Adrenal gland (tissue), 19 donors: ENCODE measurements at places on chromosomes 12 and 14. TPM values are rescaled to one million over a fixed set of nuclear protein-coding genes. Genes with fewer than 3 reads are reported as not detected.
A peak's percentile ranks its signal among the peaks of the same experiment; 100 is the strongest.

SPX gene
- 0.48 TPM for polyA plus RNA-seq

LTBP2 gene
- polyA plus RNA-seq: 2.2 TPM

DNM1L gene
- polyA plus RNA-seq: 34.9 TPM

B3GNT4 gene
- polyA plus RNA-seq: 0.74 TPM

OVCH1 gene
- polyA plus RNA-seq: 0.16 TPM

EIF2S3B gene
- 0.10 TPM for polyA plus RNA-seq

KRT71 gene
- not detected for polyA plus RNA-seq

TAS2R19 gene
- polyA plus RNA-seq: 0.48 TPM

BICDL1 gene
- polyA plus RNA-seq: 3.1 TPM

GARIN6 gene
- polyA plus RNA-seq: not detected

ADAM21 gene
- polyA plus RNA-seq: 0.40 TPM

FAM90A1 gene
- polyA plus RNA-seq: 0.33 TPM

GRCh38 chr14:60723116-60723906 is 840 bp downstream of the SIX4 start:
- DNase-seq: peak; percentile 43

GRCh38 chr12:92365836-92366235 is 220.2 kb upstream of the BTG1 start:
- DNase-seq: no peak

DNA sequence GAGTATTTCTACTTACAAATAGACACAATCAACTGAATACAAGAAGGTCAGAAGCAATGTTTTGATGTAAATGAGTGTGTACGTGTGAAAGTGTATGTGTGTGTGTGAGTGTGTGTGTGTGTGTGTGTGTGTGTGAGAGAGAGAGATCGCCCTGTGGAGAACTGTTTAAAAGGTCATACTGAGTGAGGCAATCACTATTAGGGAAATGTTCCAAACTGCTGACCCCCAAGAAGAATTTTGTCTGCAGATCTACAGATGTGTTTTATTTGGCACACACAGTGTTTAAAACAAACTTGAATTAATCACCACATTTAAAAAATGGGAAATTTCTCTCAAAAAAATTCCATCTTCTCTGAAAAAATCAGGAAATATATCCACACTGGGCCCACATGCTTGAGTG is 1069.1 kb downstream of the SLC6A15 start:
- DNase-seq: no peak

- DNase-seq: no peak
These were observed 102.0 kb upstream of the FOXN3 start for GRCh38 chr14:89519040-89519439.

GRCh38 chr12:16329594-16329993 is 17.9 kb upstream of the MGST1 start:
- no peak for DNase-seq

GRCh38 chr12:126734296-126734695 is 1532.7 kb upstream of the TMEM132C start:
- DNase-seq: no peak

- no peak for DNase-seq
These were observed 345.2 kb downstream of the ZFP36L1 start for GRCh38 chr14:68447581-68448251.

DNA sequence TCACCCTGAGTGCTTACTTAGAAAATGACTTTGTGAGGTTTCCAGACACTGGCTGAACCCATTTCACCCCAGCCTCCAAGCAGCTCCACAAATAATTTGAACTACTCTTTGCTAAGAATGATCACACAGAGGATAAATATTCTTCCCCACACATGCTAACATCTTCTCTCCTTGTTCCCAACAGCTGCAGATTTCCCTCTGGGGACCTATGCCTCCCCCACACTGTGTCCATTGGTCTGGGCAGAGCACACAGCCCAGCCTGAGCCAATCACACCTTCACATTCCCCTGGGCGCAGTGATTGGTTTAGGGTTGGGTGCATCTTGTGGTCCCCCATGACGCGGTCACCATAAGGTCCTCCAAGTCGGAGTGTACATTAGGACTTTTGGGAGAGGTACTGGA is 6.9 kb downstream of the SDR9C7 start:
- DNase-seq: no peak

DNA sequence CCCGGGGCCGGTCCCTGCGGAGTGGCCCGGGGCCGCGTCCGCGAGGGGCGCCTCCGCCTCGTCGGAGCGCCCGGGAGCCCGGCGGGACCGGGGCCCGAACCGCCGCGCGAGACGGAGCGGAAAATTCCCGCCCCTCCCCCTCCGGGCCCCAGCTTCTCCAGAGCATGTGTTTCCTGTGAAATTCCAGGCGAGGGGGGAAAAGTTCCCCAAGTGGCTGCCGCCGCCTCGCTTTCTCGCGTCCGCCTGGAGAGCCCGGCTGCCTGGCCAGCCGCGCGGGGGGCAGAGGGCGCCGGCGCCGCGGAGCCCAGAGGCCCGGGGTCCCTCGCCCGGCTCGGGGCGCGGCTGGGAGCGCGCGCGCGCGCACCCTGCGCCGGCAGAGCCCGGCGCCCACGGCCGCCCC is 904 bp downstream of the CACNA1C start:
- no peak for DNase-seq

DNA sequence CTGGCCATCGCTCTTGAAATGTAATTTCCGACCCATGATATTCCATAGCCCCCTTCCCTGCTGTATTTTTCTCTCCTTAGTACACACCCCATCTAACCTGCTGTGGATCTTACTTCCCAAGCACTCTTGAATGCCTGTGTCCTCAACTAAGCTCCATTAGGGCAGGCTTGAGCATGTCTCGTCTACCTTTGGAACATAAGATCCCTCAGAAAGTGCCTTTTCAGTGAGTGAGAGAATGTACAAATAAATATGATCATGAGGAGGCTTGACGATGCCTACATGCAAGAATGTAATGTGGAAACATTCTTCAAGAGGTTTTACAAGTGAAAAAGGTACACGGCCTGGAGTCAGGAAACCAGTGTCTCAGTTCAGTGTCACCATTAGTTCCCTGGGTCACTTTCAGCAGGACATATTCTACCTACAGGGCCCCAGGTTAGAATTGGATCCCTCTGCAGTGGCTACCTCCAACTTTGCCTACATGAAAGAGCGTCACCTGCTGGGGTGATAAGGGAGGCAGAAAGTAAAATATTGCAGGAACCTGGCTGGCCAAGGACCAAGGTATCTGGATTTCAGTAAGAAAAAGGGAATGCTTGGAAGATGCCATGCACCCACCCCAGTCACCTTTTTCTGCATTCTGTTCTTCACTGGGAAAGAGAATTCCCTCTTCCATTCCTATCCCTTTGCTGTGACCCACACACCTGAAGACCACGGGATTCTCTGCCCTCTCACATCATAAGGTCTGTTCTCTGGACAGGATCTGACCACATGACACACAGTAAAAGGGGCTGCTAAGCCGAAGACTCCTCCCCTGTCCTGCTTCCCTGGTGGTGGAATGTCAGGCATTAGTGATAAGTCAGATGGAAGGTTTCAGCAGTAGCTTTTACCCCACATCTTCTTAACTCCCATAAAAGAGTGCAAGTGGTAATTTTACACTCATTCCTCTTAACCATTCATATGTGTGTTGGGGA is 24.6 kb upstream of the SERPINA1 start:
- DNase-seq: no peak

DNA sequence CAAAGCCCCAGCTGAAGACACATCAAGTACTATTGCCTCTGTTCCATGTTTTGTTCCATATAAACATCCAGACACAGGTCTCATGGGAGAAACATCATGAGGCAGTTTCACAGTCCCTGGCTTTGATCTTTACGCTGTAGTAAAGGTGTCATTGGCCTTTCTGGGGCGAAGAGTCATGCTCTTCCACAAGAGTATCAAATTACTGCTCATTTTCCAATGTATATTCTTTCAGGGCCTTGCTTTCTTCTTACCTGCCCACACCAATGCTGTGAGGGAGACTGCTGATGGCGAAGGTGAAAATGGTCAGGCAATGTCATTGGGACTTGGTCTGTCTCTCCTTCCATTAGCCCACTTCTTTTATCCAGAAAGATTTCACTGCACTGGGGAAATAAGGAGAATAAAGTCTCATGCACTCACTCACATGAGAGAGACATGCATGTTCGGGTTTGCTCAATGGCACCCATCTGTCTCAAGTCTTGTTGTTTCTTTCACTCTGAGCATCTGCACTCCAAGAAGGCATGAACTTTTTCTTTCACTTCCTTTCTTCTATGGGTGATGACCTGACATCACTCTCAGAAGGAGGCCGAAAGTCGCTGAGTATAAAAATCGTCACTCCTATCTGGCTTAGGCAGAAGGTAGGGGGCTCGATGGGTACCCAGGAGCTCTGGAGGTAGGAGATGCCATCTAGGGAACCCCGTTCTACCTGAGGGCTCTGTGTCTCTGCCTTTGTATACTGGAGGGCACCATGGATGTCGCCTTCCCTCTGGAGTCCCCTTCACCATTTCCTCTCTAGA is 1.3 kb upstream of the JDP2 start:
- no peak for DNase-seq

DNA sequence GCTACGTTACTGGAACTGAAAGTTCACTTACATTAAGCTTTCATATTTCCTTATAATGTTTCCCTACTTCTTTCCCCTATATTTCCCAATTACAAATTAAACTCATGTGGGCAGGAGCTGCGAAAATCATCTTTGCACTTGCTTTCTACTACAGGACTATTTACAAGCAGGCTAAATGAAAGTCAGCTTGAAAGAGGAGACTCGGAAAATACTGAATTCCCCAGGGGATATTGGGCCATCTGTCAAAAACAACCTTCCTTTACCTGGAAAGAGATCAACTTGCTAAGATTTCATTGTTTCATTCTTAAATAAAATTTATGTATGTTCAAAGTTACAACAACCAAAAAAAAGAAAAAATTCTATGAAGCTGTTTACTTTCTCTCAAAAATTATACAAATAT is 92.8 kb upstream of the BBS10 start:
- DNase-seq: no peak

DNA sequence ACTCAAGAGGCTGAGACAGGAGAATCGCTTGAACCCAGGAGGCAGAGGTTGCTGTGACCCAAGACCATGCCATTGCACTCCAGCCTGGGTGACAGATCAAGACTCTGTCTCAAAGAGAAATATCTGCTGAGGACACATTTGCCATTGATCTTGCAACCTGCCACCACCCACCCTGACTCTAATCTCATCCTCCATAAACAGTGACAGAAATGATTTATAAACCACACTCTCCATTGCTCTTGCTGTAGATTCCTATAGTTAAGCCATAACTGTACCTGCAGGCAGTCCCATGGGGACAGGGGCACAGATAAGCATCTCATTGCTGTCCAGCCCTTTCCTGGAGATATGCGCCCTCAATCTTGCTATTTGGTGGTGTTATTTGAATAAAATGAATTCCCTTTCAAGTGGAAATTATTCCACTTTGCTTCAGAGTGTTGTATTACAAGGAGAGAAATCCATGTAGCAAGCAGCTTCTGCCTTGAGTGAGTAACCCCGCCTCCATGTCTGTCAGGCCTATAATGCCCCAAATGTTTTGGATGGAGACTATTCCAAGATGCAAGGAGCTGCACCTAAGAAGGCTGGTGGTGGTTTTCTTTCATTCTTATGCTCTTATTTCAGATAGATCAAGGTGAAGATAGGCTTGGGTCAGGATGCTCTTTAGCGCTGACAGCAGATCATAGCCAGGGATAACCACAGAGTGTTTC is 3.0 kb upstream of the ZDHHC22 start:
- peak; percentile 4 for DNase-seq

DNA sequence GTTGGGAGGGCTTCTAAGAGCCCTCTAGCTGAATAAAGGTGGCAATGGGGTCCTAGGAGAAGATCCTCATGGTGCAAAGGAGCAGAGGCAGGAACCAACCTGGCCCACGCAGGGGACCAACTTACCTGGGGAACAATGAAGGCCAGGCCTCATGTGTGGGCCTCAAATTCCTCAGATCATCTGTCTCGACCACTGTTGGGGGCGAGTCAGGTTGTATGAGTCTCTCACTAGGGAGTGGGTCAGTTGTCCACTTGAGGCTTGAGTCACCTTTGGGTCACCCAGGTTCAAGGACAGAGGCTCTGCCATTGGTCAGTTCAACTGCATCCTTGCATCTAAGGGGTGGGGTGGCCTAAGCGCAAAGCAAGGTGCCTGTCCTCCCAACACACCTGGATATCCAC is 43.7 kb upstream of the BDKRB2 start:
- no peak for DNase-seq

DNA sequence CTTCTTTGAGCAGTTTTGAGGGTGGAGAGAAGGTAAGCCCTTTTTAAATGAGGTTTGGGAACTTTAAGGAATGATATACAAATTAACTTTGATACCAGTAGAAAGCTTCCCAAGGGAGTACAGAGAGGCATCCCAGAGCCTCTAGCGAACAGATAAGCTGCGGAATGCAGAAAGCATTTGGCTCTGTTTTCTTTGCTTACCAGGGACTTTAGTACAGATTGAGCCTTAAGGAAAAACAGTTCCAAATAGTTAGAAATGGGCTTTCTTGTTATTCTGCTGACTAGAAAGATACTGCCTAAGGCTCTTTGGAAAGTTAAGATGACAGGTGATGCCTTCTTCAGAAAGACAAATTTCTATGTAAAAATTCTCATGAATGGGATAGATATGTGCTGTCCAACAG is 261.7 kb upstream of the FOXN3 start:
- DNase-seq: no peak

DNA sequence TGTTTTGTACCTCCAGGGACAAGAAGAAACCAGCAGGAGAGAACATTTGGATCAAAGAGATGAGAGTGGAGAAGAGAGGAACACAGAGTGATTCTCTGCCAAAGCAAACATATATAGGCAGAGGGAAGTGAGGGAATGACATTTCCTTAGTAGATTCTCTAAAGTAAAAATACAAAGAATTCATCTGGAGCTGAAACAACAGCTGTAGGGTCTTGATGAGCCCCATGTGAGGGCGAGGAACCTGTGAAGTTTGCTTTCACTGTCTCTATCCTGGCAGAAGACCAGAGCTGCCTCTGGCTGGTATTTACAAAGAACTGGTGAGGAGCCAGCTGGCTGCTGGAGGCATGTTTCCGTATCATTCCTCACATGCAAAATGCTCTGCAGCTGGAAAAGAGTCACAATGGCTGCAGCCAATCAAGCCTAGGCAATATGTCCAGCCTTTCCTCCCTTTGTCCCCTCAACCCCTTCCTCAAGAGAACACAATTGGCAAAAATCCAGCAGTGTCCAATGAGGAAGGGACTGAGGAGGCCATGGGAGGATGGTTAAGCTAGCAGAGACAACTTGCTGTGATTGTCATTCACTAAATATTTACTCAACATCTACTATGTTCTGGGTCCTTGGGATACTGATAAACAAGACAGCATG is 122.5 kb downstream of the PHLDA1 start:
- peak; percentile 71 for DNase-seq

DNA sequence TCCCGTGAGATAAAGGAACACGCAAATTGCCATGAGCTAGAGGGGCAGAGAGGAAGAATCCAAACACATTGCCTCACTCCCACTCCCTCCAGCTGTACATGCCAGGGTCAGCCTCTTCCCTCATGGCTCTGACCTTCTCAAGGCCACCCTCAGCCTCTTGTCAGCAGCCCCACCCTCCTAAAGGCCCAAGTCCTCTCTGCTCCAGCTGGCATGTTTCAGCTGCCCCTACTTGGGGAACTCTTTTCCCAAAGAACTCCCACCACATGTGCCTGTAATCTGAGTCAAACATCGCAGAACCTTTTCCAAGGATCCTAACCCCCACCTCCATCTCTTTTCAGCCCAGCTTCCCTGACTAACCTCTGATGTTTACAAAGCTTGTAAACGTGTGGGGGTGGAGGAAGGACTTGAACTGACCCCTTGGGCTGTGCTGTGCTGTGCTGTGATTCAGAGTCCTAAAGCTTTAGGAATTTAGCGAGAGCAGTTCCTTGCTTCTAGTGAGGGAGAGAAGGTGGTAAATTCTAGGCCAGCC is 7.3 kb upstream of the CACNB3 start:
- no peak for DNase-seq
